Left ventricle myocardium superior (tissue), 1 donor: ENCODE measurements at places on chromosomes 11 and 22.

DNA sequence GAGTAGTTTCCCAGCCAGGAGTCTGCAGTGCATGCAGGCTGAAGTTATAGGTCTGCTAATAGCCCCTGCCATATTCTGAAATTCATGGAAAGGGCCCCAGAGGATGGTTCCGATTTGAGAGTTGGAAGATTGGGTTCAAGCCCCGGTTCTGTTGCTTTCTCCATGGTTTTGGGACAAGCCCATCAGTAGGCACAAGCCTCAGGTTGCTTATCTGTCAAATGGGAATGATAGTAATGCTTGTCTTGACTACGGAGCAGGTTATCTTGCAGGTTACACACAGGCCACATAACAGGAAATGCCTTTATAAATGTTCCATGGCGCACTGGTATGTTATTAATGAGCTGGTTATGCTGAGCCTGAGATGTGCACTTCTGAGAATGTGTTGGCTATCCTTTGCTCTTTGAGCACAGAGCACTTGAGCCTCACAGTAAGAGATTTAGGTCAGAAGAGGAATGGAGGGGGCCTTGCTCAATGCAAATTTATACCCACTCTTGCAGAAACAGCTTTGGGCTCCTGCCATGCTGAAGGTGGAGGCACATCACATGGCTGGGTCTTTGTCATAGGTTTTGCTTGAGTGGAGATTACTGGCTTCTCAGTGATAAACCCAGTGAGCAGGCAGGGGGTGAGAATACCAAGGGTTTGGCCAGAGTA lies 47.1 kb downstream of the ZNRF3 start:
- no peak for DNase-seq

- DNase-seq = no peak
Observed at GRCh38 chr11:107276077-107276476, 181.5 kb downstream of the CWF19L2 start.

GRCh38 chr22:44145544-44145943 lies 35.2 kb upstream of the PARVG start:
- peak; percentile 79 for DNase-seq

- DNase-seq = no peak
Observed at GRCh38 chr11:121459413-121460017, 6.7 kb upstream of the SORL1-AS1 start.

DNA sequence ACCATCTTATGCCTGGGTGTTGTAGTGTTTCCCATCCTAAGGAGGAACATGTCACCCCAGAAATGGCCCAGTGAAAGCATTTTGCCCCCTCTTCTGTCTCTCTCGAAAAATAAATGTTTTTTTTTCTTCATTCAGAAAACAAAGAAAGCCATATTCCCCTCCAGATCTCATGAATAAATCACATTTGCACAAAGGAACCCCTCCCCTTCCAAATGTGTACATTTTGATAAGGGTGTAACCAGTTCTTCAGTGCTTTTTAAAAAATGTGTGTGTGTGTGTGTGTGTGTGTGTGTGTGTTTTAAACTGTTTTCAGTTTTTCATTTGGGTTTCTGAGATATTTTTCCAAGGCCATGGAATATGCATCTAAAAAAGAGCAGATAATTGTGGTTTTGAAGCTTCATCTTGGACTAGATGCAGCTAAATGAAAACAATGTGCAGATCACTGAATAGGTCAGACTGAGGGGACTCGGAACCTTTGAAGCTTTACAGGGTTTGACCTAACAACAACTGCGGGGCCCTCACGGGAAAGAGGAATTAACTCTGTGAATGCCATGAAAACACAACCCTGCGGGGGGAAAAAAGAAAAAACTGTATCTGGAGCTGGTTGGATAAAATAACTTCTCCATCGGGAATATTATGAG lies 76.4 kb downstream of the YAP1 start:
- DNase-seq = no peak

- no peak for DNase-seq
Observed at GRCh38 chr22:35726933-35727332, 9.3 kb downstream of the APOL5 start.

DNA sequence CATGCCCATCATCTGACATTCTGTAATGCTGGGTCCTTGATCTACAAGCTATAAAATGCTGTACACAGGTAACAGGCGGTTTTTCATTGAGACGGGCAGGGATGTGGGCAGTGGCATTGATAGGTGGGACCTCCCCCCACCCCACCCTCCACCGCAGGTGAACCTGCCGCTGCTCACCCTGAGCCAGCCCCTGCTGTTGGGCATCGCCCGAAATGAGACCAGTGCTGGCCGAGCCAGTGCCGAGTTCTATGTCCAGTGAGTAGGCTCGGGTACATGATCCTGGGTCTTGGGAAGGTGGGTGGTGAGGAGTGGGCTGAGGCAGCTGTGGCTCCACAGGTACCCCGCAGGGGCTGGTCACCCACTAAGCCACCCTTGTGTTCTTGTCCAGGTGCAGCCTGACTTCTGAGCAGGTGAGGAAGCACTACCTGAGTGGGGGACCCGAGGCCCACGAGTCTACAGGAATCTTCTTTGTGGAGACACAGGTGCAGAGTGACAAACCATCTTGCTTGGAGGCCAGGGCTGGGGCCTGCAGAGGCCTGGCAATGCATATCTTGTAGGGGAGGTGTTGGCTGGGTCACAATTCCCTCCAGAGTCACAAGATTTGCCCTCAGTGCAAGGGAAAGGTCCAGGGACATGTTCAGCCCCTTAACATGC lies 1.1 kb upstream of the DNAJC4 start:
- no peak for DNase-seq

DNA sequence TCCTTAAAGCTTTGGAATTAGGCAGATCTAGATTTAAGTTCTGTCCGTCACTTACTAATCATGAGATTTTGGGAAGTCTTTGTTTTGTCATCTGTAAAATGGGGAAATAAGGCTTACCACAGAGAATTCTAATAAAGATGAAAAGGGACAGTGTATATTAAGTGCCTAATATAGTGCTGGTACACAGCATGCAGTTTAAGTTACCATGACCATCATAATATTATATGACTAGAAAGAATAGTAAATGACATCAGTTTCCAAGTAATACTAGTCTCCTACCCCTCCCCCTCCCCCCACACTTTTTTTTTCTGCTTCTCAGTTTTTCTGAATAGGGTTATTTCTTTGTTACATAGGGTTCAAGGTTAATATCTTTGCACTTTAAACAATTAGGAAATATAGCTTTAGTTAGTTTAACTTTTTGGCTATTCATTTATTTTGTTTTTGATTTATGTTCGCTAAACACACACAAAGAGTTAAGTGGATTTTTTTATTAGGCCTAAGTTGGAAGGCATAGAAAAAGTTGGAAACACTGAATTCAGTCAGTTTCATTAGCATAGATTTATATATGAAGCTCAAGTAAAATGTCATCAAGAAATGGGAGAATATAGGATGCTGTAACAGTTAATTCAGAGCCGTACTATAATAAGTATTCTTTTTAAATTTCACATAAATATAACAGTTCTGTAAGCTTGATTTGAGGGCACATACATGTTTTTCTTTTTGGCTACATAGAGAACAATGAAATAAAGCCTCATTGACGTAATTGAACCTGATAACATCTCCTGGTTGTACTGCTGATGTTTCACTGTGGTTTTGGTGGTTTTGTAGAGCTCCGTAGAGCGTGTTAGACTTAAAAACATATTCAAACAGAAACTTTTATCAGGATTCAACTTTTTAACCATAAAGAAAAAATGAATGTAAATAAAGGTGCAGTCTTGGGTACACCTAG lies 121.2 kb downstream of the PDE3B start:
- DNase-seq = no peak

DNA sequence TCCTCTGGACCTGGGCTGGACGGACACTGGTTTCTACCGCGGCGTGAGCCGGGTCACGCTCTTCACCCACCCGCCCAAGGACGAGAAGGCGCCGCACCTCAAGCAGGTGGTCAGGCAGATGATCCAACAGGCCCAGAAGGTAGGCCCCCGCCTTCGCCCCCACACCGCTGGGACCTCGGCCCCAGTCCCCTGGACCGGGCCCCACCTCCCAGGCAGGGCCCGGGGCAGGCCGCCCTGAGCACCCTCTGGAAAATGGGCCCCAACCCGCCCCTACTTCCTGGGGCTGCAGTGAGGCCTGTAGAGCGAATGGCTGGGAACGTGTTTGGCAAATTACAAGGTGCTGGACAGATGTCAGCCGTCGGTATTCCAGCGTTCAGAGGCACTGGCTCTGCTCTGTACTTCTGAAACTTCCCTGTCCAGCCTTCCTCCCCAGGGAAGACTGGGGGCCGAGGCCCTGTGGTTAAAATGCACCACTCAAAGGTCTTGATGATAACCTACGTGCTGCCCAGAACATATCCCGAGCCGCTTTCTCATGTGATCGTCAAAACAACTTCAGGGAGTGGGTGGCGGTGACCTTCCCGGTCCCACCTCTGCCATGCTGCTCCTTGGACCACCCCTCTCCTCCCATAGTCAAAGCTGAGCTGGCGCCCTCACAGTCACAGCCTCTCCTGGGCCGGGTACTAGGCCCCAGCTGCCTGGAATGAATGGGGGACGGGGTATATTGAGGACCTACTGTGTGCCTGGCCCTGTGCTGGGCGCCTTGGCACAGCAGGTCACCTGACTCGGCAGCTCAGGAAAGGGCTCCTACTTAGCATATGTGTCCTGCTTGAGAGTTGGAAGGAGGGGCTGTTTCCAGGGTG lies 869 bp downstream of the FAM83F start:
- DNase-seq = no peak

- no peak for DNase-seq
Observed at GRCh38 chr11:46463701-46464421, 72.3 kb upstream of the CHRM4 start.

- DNase-seq = peak; percentile 97
Observed at GRCh38 chr22:23144932-23145877, at the start of gene RAB36. RAB36 (plus strand) TSS chr22:23145477; CDS start chr22:23146617, 1,140 bp downstream.

DNA sequence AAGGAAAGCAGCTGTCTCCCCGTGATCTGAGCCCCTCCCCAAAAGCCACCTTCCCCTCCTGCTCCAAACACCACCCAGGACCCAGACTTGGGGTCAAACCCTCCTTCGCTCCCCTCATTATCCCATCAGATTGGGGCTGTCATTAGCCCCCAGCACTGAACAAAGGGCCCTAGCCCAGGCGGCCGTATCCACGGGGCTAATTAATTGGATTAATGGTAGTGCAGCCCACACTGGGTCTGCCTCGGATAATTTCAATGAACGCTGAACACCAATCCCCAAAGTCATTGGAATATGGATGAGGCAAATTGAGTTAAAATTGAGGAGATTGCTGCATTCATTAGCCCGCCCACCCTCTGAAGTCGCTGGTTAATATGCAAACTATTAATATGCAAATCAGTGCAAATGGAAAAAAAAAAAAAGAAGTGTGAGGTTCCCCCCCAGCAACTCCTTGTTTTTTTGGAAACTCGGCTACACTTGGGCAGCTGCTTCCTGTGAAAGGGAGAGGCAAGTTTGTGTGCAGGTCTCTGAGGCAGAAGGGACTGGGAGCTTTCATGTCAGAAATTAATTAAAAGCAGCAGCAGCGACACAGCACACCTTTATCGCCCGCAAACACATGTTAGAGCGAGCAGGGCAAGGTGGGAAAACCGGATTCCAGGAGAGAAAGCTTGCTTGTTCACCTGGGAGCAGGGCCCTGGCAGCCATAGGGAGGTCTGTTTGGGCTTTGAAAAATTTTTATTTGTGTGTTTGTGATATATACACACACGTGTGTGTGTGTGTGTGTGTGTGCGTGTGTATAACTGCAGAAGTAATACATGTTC lies 517.8 kb downstream of the MIAT start:
- DNase-seq = no peak

DNA sequence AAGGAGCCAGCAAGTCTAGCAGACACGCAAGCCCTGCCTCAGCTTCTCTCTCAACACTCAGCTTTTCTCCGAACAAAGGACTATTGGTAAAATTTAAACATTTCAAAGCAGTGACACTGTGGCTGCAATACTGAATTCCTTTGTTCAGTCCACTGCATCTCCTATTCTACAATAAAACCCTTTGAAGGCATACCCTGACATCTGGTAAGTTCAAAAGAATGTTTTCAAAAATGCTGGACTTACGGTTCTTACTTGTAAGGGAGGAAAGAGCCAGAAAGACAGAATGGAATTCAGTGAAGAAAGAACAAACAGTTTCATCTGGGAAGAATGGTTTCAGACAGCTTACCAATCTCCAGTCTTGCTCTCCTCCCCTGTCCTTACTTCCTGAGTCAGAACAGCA lies 12.7 kb upstream of the OR8K1 start:
- DNase-seq = no peak

DNA sequence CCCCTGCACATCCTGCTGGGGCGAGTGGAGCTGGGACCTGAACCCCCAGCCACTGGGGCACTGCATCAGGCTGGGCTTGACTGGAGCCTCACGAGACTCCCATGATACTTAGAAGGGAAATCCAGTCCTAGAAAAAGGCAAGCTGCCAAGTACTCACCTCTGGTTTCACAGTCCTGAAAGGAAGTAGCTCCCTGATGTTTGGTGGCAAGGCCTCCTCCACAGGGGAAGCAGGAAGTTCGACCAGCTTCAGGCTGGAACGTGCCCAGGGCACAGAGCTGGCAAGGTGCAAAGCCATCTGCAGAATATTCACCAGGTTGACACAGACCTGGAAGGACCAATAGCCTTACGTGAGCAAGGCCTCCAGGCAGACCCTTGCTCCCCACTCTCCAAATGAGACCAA lies 26.8 kb upstream of the NRIP3 start:
- DNase-seq = no peak

GRCh38 chr11:74004759-74005615 lies 3.9 kb downstream of the UCP3 start:
- DNase-seq = no peak

- peak; percentile 11 for DNase-seq
Observed at GRCh38 chr11:2818503-2818902, 67.1 kb downstream of the CDKN1C start.

- DNase-seq = no peak
Observed at GRCh38 chr11:113862435-113862834, 12.9 kb downstream of the USP28 start.

DNA sequence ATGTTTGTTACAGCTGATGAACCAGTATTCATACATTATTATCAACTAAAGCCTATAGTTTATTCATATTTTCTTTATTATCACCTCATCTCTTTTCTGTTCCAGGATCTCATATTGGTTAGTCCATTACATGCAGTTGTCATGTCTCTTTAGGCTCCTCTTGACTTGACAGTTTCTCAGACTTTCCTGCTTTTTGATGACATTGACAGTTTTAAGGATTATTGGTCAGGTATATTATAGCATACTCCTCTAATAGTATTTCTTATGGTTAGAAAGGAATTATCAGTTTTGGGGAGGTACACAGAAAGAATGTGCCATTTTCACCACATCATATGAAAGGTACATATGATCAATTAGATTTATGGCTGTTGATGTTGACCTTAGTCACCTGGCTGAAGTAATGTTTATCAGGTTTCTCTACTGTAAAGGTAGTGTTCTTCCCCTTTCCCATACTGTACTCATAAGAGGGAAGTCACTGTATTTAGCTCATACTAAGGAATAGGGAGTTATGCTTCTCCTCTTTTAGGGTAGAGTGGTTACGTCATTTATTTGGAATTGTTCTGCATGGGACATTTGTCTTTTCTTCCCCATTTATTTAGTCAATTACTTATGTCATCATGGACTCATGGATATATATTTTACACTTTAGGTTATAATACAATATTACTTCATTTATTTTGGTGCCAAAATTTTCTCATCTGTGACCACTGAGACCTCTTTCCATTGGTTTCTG lies 9.4 kb upstream of the ANO3 start:
- no peak for DNase-seq
